Bone marrow (tissue), 2 donors: ENCODE measurements at places on chromosomes 3 and 15.

GRCh38 chr3:141652349-141652748 is 85.7 kb upstream of the RNF7 start:
- no peak for DNase-seq

GRCh38 chr3:103126115-103126514 is 691.3 kb downstream of the ZPLD1 start:
- DNase-seq, result no peak

DNA sequence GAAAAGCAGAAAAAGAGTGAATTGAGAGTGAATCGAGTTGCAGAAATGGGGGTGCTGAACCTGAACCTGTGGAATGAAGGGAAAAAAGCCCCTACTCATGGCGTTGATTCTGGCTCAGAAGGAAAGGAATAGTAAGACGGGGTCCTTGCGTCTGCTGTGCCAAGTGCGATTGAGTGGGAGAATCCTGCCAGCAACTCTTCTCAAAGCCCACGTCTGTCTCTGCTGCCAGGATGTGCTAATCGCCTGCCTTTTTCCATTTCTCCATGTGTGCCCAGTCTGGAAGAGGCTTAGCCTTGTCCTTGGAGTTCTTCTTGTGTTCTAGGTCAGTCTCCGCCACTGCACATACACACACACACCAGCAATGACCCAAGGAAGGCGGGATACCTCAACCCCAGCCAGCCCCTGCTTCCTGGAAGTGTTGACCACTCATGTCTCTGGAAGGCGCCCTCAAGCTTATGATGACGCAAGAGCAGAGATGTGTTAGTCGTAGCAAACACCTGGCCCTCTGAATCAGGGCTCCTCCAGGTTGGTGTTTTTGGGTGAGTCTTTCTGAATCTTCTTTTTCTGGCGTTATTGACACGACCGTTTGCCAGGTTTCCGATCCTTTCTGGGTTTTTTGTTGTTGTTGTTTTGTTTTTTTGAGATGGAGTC is 262.4 kb upstream of the PROK2 start:
- DNase-seq, result no peak

GRCh38 chr3:170703121-170703588 is 117.3 kb upstream of the SLC7A14 start:
- DNase-seq, result no peak

DNA sequence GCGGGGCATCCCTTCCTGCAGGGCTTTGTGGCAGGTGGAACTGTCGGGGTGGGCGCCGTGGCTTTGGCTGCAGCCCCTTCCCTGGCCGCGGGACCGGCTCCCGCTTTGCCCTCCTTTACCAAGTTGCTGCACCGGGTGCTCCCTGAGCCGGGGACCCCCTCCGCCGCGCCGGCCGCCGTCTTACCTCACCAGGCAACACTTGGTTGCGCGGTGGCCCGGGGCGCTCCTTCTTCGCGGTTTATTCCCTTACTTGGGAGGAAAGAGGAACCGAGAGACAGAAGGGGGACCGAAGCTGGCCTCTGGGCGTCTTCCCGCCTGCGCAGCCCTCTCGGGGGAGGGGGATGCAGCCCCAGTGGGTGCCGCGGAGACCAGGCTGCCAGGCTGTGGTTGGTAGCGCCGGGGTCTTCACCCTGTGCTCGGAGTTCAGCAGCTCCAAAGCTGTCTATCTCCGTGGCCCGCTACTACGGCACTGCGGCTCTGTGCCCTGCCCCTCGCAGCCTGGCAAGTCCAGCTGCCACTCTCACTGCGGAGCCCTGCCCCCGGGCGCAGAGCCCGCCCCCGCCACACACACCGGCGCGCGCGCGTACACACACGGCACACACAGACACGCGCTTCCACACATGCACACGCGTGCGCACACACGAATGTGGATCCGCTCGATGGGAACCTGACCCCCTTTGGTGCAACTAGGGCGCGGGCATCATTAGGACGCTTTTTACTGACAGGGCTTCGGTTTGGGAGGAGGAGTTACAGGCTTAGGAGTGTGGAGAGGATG is at the start of gene DGKG:
DGKG (minus strand) TSS at position 473 of the 775 bp plus-strand sequence. CDS start 41,775 bp downstream, outside the sequence.
- DNase-seq, result peak; percentile 59

- DNase-seq, result no peak
These were observed 176.1 kb upstream of the ZPLD1 start for GRCh38 chr3:102258666-102259227.
